Stimulated activated CD8-positive, alpha-beta memory T cell treated with anti-CD3 and anti-CD28 coated beads, Interleukin-2, amount 100 ng/mL, for 1 hour (primary cell): ENCODE measurements at places on chromosomes 1 and 21.

DNA sequence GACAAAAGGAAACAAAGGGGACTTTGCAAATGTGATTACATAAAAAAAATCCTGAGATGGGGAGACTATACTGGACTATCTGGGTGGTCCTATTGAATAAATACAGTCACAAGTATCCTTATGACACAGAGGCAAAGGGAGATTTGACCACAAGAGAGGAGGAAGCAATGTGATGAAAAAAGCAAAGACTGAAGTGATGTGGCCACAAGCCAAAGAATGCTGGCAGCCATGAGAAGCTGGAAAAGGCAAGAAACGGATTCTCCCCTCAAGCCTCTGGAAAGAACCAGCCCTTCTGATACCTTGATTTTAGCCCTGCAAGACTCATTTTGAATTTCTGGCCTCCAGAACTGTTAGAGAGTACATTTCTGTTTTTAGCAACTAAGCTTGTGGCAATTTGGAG is 36.4 kb downstream of the OLFML2B start:
- DNase-seq = no peak

DNA sequence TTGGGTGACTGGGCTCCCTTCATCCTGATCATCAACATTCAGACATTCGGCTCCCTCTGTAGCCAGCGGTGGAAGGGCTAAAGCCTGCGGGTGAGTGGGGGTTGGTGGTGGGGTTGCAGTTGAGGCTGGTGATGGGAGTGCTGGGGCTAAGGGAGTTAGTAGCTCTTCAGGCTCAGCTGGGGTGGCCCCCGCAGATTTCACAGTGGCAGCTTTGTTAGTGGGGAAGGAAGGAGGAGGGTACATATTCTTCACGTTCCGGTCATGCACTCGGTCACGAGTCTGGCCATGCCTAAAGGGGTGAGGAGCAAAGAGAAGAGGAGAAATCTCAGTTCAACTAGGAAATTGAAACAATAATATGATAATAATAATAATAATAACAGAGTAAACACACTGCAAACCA is 6.8 kb downstream of the PSMB4 start:
- no peak for DNase-seq

GRCh38 chr1:161379071-161379470 is 11.4 kb upstream of the CFAP126 start:
- no peak for DNase-seq

GRCh38 chr1:26607186-26607585 is 77.6 kb downstream of the RPS6KA1 start:
- DNase-seq = no peak

DNA sequence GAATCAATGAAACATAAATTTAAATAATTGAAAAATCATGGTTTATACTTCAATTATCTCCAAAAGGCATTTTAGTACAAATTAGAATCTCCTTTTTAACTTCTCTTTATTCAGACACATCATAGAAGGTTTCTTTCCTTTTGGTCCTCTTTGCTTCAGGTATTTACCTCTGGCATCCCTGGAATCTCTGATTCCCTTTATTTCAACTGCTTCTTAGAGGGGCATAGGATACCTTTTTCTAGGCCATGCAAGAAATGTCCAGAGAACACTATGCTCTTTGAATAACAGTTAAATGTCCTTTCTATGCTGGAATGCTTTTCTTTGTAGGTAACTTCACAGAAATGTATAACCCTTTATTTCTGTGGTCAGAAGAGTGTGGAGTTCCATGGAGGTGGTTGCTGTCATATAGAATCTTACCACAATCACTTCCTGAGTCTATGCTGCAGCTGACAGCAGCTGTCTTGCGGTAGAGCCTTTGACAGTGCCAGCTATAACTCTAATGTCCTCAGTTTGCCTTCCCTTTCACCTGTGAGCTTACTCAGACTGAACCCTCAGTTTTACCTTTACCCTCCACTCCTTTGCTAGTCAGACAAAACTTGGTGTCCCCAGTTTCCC is 8.6 kb downstream of the LAMC2 start:
- no peak for DNase-seq

DNA sequence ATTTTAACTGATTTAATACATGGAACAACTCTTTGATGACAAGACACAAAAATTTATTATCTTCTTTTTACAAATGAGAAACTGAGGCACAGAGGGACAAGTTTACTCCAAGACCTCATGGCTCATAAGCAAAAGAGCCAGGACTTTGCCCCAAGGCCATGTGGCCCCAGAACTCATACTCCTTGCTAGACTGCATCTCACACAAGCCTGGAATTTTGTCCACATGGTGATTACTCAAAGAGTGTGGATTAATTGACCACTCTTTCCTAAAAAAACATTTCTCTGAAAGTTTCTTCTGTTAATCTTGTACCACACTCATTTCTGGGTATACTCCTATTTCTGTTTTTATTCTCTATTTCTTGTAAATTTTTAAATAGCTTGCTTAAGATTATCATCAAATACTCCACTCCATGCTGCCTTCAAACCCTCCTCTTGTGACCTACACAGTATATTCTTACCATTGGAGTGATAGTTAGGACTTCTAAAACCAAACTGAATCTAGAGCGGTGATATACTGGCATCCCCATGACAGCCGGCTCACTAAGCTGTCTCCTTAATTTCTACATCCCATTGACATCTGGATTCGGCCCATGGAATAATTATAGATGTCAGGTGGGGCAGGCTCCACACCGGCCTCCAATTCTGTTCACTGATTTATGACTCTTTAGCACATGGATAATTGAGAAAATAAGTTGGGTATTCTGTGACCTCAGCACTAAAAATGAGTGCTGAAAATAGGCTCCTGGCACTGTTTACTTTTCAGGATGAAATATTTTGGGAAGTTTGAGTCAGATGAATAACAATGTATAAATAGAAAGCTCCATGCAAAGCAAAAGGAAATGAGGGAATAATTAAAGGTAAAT is 16.1 kb downstream of the RGS4 start:
- DNase-seq = no peak

DNA sequence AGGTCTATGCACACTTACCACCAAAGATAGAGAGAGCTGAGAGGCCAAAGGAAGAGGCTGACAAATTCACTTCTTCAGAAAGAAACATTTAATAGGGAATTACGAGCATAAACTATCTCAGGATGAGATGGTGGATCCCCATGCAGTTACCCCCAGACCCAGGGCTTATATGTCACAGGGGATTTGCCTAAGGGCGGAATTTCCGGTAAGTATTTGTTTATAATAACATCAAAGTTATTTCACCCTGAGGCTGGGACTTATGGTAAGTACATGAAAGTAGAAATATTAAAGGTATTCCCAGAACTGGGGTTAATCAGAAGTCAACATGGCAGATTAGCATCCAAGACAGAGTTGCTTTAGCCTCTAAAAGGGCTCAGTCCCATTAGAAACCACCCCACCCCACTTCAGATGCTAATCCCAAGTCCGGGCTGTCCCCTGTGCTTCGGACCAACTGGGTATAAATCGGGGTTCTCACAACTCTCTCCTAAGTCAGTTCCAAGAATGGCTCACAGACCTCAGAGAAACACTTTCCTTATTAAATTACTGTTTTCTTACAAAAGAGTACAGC is 247.4 kb upstream of the ZP4 start:
- no peak for DNase-seq
